Activated gamma-delta T cell treated with Interleukin-2 at 50 U/mL for 16 hours (primary cell): ENCODE measurements at places on chromosomes 16 and 17.

DNA sequence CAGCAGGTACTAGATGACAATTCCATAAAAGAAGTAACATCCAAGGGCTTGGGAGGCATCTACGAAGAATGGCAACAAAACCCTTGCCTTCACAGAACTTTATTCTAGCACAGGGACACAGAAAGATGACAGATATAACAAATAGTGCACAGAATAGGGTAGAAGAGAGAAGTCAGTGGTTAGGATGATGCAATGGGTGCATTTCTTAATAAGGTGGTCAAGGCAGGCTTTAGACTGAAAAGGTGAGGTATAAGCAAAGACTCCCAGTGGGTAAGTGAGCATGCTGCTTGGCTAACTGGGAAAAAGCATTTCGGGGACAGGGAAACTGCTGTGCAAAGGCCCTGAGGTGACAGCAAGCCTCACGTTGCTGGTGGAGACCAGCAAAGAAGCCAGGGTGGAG is 175.9 kb downstream of the XYLT1 start:
- no peak for DNase-seq

DNA sequence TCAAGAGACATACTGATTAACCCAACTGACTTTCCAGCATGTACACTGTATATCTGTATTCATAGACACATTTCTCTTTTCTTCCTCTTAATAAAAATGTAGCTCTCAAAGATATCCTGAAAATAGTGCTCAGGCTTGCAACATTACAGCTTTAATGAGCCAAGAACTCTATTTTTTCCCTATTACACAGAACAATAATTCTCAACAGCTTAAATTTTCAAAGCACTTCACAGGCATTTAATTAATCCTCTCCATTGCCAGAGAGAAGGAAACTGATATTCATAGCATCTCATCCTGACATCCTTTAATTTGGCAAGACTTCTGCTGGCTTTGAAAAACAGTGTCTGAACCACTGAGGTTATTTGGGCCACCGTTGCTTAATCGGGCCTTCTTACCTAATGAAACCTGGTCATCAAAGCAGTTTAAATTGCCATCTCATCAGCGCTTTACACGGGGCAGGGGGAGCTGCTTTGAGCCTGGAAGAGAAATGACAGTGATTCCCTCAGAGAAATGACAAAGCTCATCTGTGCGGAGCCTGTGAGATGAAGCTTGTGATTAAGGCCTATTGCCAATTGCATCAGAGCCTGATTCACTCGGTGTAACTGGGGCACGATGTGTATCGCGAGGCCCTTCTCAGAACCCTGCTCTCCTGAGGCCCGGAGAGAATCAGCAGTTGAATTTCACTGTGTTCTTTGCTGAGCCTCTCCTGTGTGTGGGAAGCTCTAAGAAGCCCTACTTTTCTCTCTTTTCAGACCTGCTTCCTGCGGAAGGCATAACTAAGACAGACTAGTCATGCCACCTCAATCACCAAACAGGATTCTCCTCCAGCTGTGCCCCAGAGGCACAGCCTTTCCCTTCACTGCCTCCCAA is 8.5 kb upstream of the SIAH1 start:
- no peak for DNase-seq

DNA sequence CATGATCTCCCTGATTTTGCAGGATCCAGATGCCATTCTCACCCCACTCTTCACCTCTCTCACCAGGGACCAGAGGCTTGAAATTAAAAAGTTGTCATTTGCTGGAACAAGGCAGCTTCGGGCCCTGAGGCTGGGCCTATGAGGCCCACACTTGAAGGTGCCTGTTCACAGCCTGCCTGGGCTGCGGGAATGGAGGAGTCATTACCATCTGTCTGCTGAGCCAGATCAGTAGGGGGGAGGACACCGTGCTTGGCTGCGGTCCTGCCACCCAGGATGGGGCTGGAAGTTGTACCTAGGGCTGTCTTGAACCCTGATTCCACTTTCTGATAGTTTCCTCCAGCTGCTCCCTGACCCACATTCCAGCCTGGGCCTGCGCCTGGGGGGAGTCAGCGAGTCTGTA is 208.3 kb upstream of the N4BP1 start:
- no peak for DNase-seq

GRCh38 chr17:19748807-19749193 is 702 bp upstream of the ALDH3A1 start:
- DNase-seq: no peak

DNA sequence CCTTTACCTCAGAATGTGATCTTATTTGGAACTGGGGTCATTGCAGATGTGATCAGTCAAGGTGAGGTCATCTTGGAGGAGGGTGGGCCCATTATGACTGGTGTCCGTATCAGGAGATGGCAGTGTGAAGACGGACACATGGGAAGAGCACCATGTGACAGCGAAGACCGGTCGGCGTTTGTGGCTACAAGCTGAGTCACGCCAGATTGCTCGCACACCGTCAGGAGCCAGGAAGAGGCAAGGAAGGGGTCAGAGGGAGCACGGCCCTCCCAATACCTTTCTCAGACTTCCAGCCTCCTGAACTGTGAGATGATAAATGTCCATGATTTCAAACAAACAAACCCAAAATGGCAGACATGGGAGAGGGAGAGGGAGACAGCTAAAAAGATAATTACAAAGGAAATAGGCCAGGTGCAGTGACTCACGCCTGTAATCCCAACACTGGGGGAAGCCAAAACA is 13.2 kb downstream of the STARD3 start:
- DNase-seq: no peak

GRCh38 chr17:19728084-19728495 is 11.7 kb upstream of the SLC47A2 start:
- no peak for DNase-seq

GRCh38 chr17:77329741-77330531 is 189.2 kb downstream of the SEC14L1 start:
- peak; percentile 5 for DNase-seq

DNA sequence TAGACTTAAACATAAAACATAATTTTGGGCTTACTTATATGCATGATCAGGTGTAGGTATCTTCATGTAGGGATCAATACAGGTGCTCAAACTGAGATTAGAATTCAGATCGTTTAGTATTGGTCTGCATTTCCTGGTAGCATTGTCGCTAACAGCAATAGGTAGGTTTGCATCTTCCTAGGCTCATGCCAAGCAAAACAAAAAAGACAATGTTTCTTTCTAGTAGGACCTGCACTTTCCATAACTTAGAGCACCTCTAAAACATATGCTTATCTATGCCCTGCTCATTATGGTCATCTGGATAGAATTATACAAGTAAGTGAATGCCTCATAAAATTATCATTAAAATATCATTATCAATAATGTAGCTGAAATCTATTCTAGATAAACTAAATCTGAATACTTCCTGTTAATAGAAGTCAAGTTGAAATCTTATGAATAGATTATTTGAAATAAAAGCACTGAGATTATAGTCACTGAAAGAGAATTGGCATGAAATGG is 26.7 kb downstream of the PCTP start:
- DNase-seq: no peak

DNA sequence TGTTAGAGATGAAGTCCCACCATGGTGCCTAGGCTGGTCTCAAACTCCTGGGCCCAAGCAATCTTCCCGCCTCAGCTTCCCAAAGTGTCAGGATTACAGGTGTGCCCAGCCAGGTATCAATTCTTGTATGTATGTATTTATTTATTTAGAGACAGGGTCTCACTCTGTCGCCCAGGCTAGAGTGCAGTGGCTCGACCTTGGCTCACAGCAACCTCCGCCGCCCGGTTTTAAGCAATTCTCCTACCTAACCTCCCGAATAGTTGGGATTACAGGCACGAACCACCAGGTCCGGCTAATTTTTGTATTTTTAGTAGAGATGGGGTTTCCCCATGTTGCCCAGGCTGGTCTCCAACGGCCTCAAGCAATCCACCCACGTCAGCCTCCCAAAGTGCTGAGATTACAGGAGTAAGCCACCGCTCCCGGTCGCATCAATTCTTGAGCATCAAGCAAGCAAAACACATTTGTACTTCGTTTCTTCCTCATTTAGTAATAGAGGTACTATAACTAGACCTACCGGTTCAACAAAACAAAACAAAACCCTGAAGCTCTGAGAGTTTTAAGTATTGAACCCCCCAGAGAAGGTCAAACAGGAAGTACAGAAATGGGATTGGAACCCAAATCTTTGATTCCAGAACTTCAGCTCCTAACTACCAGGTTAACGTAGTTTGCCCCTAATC is 1.0 kb upstream of the ZNF500 start:
- DNase-seq: no peak

DNA sequence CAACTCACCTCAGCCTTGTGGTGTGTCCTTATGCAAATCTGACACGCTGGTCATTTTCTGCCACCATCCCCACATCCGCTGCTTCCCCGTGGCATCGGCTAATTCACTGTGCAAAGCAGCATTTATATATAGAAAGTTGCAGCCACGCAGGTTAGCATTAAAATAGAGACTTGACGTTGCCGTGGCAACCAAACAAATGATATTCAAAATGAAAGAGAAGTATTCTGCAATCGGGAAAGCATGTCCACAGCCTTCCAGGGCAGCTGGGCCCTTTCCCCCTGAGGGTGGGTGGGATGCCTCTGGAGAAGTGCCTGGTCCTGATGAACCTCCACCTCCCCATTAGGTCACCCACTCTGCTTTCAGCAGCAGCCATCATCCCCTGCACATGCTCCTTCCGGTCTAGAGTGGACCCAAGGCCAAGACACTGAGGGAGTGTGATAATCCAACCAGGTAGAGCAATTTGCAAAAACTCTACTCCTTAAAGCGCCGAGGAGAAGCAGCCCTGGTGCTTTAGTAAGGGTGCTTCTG is 138.7 kb downstream of the GAS7 start:
- no peak for DNase-seq

- no peak for DNase-seq
Measured at GRCh38 chr17:2120586-2121335, 65.9 kb downstream of the HIC1 start.

GRCh38 chr16:72819345-72819744 is 228.6 kb downstream of the ZFHX3 start:
- no peak for DNase-seq
